Hematopoietic multipotent progenitor cell treated with erythropoietin and hydrocortisone succinate and interleukin-3 and kit ligand, for 15 days (in vitro differentiated cells): ENCODE measurements at places on chromosomes 3 and 15.

- no peak for DNase-seq
Measured at GRCh38 chr3:15121936-15122335, 23.0 kb upstream of the RBSN start.

DNA sequence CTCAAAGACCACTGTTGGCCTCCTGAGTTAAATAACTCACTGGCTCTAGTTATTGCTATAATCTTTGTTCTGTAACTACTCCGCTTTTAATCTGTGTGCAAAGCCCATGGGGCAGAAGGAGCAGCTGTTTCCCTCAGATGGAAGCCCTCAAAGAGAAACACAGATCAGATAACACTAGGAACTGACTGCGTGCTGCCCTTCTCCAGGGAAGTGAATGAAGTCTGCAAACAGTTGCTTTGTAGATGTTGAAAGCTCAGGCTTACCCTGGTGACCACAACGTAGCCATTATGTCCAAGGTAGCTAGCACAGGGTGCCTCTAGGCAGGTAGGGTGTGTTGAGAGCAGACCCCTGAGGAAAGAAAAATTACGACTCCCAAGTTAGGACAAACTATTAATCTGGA lies 152.3 kb upstream of the STAC start:
- DNase-seq: no peak

DNA sequence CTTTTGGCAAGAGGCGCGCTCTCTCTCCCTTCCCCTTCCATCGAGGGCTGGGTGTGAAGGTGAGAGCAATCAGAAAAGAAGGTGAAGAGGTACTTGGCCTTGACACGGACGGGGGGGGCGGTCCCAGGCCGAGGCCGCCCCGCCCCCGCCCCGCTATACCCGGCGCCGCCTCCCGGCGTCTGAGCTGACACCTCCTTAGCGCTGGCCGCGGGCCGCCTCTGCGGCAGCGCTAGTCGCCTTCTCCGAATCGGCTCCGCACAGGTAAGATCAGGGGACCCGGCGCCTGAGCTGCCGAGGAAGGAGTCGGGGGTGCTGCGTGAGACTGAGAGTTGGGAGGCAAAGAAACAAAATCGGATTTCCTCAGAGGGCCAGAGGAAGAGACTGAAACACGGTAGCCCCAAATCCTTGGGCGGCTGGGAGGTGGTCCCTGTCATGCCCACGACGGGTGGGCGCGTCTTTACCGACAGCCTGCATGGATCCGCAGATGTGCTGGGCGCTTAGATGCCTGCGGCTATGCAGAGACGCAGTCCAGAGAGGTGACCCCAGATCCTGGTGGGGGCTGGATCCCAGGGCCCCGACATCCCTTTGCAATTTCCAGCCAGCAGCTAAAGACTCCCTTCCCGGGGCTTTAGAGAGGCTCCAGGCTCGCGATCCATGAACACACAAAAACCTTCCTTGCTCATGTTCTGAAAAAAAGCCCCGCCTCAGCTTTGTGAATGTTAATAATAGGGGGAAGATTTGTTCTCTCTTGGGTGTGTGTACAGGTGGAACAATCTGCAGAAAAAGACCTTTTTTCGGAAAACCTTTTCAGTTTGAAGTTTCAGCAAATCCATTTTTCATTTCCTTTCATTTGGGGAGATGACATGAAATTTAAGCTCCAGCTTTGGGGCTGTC lies at the start of gene ENTPD3:
Gene ENTPD3 (plus strand): TSS at position 184 of the 894 bp plus-strand sequence. CDS start 874 bp downstream, outside the sequence.
- peak; percentile 12 for DNase-seq

GRCh38 chr3:131973731-131974130 lies 61.1 kb downstream of the CPNE4 start:
- no peak for DNase-seq

- DNase-seq: no peak
Measured at GRCh38 chr3:66041116-66041515, 2.4 kb upstream of the MAGI1 start.

GRCh38 chr15:89141885-89142284 lies 53.6 kb downstream of the ABHD2 start:
- DNase-seq: no peak

- DNase-seq: no peak
Measured at GRCh38 chr3:62718011-62718410, 157.2 kb downstream of the CADPS start.

DNA sequence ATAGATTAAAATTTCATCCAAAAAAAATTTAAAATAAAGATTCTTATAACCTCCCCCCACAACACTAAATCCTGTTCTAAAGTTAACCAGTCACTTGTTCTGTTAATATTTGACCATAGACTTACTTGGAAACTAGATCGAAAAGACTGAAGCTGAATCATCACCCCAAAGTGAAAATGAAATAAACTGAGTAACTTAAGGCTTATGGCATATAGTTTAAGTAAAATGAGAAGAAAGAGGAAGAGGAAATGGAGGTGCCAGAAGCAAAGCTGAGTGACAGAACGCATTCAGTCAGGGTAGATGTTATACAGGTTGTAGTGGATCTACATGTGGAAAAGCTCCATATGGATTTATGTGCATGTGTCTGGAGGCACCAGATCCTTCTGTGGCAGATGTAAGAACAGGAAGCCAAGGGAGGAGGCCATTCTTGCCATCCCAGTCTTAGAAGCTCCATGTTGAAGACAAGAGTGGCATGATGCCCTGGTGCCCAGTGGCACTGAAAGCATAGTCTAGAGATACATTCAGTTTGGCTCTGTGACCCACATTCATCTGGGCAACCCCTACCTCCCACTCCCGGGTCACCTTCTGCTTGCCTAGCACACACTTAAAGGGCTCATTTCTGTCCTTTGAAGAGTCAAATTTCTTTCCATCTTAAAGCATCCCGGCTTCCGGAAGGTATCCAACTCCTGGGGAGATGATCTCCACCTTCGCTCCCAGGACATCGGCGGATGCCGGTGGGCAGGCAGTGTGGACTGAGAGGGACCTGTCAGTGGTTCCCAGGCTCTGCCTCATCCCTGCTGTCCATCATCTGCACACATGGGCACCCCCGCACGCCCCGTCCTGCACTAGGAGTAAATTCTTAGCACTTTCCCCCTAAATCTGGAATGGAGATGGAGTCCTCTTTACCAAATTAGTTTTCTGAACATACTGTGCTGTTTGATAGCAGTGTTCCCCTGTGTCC lies 90.8 kb downstream of the NEO1 start:
- DNase-seq: no peak

DNA sequence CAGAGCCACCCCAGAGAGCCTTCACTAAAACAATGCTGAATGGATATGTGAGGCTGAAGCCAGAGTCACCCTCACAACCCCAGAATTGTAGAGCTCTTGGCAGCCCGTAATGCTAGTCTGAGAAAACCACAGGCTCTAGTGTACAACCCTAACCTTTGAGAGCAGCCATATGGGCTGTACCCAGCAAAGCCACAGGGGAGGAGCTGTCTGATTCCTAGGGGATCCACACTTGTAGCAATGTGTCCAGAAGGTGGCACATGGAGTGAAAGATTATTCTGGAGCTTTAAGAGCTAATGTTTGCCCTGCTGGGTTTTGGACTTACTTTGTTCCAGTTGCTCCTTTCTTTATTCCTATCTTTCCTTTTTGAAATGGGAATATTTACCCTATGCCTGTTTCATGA lies 626.8 kb downstream of the GRM7 start:
- no peak for DNase-seq

DNA sequence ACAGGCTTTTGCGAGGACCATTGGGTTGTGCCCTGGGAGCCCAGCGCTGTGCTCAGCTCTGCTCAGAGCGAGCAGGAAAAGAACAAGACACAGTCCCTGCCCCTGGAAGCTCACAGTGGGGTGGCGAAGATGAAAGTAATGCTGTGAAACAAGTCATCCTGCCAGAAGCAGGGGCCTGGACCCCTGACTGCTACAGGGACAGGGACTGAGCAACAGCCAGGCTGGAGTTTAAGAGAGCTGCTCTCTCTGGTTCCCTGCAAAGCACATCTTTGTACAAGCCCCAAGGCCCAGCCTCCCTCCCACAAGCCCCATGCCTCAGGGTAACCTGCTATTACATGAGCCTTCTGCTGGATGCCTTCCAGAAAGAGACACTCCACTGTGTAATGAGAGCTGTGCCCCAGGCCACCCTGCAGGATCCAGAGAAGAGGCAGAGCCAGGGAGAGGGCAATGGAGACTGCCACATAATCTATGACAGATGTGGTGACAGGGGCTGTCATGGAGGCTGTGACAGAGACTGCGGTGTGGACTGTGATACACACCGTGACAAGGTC lies 7.1 kb upstream of the HCN4 start:
- DNase-seq: no peak

- no peak for DNase-seq
Measured at GRCh38 chr3:166195808-166196207, 358.6 kb upstream of the BCHE start.

- peak; percentile 59 for DNase-seq
Measured at GRCh38 chr3:46407970-46408369, 911 bp downstream of the CCRL2 start.

DNA sequence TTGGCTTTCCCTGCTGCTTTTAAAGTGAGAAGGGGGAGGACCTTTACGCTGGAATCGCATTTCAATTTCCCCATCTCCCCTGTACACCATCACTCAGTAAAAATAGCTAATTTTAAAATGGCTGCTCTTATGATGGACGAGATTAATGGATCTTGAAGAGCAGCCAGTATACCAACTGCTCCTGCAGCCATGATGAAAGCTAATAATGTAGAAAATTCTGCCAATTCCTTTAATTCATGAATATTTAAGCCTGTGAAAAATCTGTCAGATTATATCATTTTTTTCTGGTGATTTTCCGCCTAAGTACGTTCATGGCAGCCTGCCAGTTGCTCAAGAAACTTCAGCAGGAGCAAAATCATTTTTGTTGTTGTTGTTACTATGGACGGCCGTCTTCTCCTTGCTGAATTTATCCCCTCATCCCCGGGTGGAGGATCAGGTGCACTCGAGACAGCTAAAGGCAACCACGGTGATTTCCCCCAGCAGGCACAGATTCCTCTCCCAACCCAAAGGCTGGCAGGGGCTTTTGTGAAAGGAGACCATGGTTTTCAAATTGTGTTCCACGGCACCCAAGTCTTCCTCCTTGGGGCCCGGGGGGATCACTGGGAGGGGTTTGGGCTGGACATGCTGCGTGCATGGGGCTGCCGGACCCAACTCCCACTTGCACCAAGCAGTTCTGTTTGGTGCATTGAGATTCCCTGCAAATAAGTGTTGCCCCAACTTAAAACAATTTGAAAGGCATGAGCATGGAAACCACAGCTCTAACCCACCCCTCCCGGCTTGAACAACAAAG lies 289.6 kb downstream of the UACA start:
- DNase-seq: no peak

GRCh38 chr3:126963261-126964190 lies 19.4 kb upstream of the PLXNA1 start:
- DNase-seq: no peak

DNA sequence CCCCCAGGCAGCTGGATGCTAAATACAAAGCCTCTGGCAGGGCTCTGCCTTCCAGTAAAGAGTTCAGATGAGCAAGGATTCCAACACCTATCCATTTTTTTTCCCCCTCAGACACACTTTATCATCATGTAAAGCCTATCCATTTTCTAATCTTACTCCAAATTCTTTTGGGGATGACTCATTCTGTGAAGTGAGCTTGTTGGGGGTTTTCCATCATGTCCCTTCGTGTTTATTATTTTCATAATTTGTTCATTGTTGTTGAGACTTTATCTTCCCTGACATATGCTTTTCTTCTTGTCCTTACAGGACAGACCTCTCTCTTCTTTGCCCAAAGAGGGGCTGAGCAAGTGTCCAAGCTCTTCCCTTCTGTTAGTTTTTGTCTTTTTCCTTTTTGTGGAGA lies 34.7 kb upstream of the SH3BP5 start:
- no peak for DNase-seq

DNA sequence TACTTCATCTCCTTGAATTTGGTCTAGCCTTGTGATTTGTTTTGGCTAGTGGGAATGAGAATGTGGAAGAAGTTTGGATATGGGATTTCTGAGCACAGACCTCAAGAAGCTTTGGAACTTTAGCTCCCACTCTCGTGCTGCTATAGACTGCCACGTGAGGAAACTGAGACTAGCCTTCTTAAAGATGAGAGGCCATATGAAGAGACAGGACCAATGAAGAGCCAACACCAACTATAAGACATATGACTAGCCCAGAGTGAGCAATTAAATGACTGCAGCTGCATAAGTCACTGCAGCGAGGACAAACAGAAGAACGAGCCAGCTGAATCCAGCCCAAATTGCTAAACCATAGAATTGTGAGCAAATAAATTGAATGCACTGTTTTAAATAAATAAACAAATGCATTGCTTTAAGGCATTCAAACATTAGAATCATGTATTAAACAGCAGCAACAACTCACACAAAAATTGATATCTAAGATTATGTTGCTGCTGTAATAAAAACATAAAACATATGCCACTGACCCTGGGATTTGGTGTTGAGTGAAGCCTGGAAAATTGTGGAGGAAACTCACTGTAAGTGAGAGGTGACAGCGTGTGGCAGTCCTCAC lies 15.7 kb upstream of the CNTN4 start:
- DNase-seq: no peak

GRCh38 chr3:63343674-63344073 lies 65.6 kb downstream of the SYNPR start:
- peak; percentile 27 for DNase-seq

DNA sequence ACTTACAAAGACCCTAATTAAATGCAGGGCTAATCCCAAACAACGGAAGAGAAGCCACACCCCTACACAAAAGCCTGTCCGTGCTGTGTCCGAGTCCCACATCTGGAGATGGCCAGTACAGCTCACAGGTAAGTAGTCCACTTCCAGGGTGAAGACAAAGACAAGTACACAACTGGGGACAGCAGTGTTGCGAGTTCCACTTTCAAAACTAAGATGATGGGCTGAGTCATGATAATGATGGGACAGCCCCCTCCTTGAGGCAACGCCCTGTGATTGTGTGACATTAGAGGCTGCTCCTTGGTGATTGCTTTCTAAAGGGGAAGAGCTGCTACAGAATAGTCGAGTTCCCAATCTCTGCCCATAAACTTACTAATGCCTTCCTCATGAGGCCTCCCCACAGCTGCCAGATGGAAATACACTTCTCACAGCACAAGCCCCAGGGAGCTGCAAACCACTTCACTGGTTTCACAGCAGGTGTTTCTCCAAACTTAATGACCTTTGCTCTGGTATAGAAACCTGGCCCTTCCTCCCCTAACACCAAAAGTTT lies 27.6 kb downstream of the RFT1 start:
- DNase-seq: peak; percentile 59

DNA sequence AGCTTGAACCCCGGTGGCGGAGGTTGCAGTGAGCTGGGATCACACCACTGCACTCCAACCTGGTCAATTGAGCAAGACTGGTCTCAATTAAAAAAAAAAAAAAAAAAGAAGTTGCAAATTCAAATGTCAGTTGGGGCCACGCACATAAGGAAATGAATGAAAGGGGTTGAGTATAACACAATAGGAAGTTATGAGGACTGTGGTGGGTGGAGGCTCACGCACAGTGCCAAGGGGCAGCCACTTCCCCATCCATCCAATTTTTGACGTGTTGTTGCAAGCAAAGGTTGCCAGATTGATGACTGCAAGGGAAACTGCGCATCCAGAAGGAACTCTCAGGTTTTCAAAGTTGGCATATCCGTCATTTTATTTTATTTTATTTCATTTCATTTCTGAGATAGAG lies 532.2 kb downstream of the NTRK3 start:
- DNase-seq: no peak

GRCh38 chr3:113136071-113136470 lies 75.3 kb upstream of the BOC start:
- peak; percentile 17 for DNase-seq

GRCh38 chr3:56962922-56963321 lies 97.5 kb upstream of the SPATA12 start:
- DNase-seq: no peak
